Kidney (tissue), 22 donors: ENCODE measurements at places on chromosomes 5 and 9. TPM values are rescaled to one million over a fixed set of nuclear protein-coding genes. Genes with fewer than 3 reads are reported as not detected.

NR2F1-AS1 gene
- 13.0 TPM for total RNA-seq

ZNF367 gene
- 1.9 TPM for total RNA-seq

SPATA31D4 gene
- not detected for total RNA-seq

EQTN gene
- 1.4 TPM for total RNA-seq

DNA sequence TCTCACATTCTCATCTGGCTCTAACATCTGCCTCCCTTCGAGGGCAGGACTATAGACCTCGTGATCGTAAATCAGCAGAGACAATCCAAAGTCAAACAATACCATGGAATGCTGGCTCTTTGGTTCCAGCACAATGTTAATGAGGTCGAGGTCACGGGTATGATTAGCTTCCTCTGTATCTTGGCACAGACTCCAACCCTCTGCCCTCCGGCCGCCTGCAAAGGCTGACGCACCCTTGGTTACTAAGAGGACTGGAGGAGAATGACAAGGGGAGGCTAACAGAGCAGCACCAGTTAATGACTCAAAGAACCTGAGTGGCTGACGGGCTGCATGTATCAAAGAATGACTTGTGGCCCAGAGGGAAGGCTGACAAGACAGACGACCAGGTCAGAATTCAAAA is 10.1 kb downstream of the LHFPL2 start:
- peak overlapping the region; percentile 18 for H3K4me3 ChIP-seq
- DNase-seq: peak; percentile 93
- H3K27me3 ChIP-seq: no peaks in the 10 kb centered on the region
- H3K27ac ChIP-seq: no peak overlapping the region
- H3K36me3 ChIP-seq: no peaks in the 10 kb centered on the region

GRCh38 chr9:131238402-131239021 is 37.8 kb downstream of the FAM78A start:
- peak; percentile 61 for DNase-seq
- no peaks in the 10 kb centered on the region for H3K4me1 ChIP-seq
- no peak overlapping the region for H3K4me3 ChIP-seq
- H3K27ac ChIP-seq: no peak overlapping the region

- peak within 1 kb of the TSS; percentile 52 for H3K27ac ChIP-seq
- H3K36me3 ChIP-seq: no peaks in the 10 kb centered on the region
- peak; percentile 82 for DNase-seq
- H3K4me3 ChIP-seq: peak within 1 kb of the TSS; percentile 83
- H3K4me1 ChIP-seq: no peaks in the 10 kb centered on the region
Observed at GRCh38 chr9:97411789-97412625, at the start of gene TDRD7. Gene TDRD7 (plus strand): TSS chr9:97412096. CDS start chr9:97428466, 16,370 bp downstream.

DNA sequence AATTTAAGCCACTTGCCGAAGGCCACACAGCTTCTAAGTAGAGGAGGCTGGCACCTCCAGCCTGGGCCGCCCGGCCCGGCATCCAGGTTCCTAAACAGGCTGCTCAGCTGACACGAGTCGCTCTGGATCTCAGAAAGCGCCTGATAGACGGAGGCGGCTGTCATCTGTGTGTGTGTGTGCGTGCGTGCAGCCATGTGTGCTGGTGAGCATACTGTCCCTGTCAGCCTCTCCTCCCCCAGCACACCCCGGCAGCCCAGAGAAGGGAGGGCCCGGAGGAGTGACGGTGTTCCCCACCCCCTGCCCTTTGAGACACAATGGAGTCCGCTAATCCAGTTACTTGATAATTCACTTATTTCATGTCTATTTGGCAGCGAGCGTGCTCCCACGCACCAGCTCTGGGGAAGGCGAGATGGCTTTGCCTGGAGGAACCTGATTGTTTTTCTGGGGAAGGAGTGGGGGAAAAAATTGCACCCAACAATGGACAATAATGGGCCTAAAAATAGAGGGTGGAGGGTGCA is 20.0 kb downstream of the NTNG2 start:
- peaks cover 4% of the 10 kb centered on the region for H3K27me3 ChIP-seq
- H3K4me3 ChIP-seq: no peak overlapping the region
- H3K4me1 ChIP-seq: no peaks in the 10 kb centered on the region

GRCh38 chr5:96320797-96321196 is 112.3 kb downstream of the PCSK1 start:
- no peaks in the 10 kb centered on the region for H3K4me1 ChIP-seq
- no peak overlapping the region for H3K4me3 ChIP-seq
- no peaks in the 10 kb centered on the region for H3K36me3 ChIP-seq

- DNase-seq: no peak
- H3K36me3 ChIP-seq: no peaks in the 10 kb centered on the region
- H3K27me3 ChIP-seq: no peaks in the 10 kb centered on the region
- no peak overlapping the region for H3K27ac ChIP-seq
Observed at GRCh38 chr5:142888469-142889085, 118.4 kb downstream of the ARHGAP26 start.
